Ureter (tissue), 1 donor: ENCODE measurements at places on chromosomes 5 and 9. TPM values are rescaled to one million over a fixed set of nuclear protein-coding genes. Genes with fewer than 3 reads are reported as not detected.

MPDZ gene
- 27.6 TPM for total RNA-seq

ADRA1B gene
- total RNA-seq: 0.23 TPM

BTNL3 gene
- not detected for total RNA-seq

RGS7BP gene
- 7.5 TPM for total RNA-seq

HSD17B3 gene
- not detected for total RNA-seq

SLCO6A1 gene
- not detected for total RNA-seq

PCDHB6 gene
- total RNA-seq: 1.6 TPM

BARHL1 gene
- not detected for total RNA-seq

ISL1 gene
- total RNA-seq: 0.49 TPM

DNA sequence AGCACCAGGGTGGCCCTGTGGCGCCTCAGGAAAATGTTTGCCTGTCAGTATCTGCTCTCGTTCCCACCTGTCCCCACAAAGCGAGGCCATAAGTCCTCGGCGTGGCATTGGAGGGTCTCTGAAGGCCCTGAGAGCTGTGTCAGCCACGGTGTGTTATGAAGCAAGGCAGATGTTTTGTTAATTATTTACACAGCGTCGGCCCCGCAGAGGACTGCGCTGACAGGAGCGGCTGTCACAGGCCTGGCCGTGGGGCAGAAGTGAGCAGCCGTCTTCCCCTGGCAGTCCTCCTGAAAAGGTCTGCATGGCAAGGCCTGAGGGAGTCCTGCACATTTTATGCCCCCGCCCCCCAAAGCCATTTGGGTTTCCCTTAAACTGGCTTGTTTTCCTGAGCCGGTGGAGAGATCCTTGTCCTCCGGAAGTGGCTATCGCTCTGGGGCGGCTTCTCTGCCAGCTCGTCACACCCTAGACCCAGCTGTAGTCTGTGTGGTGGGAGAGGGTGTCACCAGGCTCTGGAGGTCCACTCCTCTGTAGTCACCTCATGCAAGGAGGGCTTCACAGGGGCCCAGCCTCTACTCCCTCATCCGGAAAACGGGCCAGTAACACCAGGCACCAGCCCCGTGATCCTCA, 6.2 kb downstream of the NEK6 start:
- DNase-seq: no peak

- no peak for DNase-seq
Observed at GRCh38 chr5:30561771-30562170, 631.7 kb upstream of the CDH6 start.

DNA sequence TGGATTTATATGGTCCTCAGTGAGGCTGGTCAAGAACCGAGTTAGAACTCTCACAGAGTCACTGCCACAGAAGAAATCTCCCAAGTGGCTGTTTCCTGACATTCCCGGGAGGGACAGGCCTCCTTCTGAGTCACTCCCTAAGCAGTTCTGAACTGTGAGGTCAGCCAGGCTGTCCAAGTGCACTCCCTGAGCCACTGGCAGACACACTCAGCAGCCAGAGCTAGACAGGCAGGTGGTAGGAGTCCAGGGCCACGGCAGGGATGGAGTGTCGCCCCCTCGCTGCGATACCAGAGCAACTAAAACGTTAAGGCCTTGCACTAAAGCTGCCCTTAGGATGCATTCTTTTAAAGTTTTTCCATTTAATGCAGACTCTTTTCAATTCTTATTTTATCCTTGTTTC, 3.4 kb downstream of the IL4 start:
- DNase-seq: no peak

GRCh38 chr9:26723486-26723885, 169.1 kb downstream of the CAAP1 start:
- DNase-seq: no peak

DNA sequence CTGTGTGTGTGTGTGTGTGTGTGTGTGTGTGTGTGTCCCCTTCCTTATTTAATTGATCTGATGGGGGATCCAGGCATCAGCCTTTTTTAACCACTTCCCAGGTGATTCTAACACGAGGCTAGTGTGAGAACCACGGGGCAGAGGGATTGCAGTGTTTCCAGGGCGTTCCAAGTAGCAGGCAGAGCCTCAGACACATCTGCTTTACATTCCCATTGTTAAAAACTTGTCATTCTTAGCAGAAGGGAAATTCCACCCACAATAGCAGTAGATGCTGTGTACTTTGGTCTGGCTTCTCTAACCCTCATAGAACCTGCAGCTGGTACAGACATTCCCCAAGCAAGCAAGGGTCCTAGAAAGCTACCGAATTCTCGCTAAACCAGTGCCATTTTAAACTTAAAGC, 81.9 kb upstream of the SLC30A5 start:
- no peak for DNase-seq

GRCh38 chr5:136819526-136820302, 454.4 kb upstream of the TRPC7 start:
- DNase-seq: no peak

GRCh38 chr5:109246841-109247592, 162.8 kb downstream of the PJA2 start:
- DNase-seq: no peak

GRCh38 chr5:120771202-120771601, 307.1 kb downstream of the PRR16 start:
- DNase-seq: no peak

- DNase-seq: no peak
Observed at GRCh38 chr9:76658510-76659231, 105.6 kb upstream of the PCA3 start.

DNA sequence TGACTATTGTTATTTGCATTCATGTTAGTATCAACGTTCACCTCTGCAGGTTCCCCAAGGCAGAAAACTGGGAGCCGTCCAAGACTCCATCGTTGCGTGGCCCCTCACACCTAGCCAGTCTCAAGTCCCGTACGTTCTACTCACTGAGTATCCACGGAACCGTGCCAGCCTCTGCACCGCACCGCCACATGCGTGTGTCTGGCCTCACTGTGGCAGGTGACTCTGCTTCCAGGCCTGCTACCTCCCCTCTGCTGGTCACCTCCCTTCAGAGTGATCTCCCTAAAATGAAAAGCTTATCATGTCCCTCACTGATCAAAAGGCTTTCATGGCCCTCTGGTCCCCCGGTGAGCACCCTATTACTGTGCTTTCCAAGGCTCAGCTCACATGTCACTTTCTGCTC, 108.1 kb downstream of the GABBR2 start:
- DNase-seq: no peak

GRCh38 chr5:121573721-121574382, 277.8 kb upstream of the FTMT start:
- no peak for DNase-seq

DNA sequence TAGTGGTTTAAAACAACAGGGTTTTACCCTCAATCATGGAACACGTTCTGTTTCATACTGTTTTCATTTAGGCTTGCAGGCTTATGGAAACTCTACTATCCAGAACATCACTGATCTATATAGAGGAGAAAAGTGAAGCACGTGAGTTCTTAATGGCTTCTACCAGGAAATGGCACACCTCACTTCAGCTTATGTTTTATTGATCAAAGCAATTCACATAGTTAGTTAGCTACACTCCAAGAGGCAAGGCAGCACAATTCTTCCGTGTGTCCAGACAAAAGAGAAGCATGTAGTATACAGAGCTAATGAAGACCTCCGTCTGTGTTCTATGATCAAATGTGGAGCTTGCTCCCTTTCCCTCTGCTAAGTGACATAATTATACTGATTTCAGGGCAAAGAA, 353.3 kb upstream of the CD180 start:
- DNase-seq: no peak

- DNase-seq: no peak
Observed at GRCh38 chr5:28380167-28380566, 1341.8 kb upstream of the CDH9 start.

DNA sequence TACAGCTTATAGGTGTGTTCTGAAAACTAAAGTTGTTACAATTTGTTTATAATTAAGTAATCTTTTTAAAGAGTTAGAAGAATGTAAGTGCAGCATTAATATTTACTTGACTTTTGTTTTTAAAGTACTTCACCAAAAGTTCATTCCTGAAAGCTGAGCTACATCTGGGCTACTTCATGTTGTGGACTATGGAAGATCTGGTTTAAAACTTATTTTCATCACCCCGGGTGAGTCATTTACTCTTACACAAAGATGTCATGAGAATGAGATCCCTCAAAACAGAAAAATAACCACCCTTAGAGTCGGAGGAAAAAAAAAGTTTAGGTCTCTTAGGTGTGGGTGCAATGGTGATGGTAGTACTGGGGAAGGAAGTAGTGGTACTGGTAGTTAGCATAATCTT, 5.1 kb downstream of the POU5F2 start:
- DNase-seq: no peak

DNA sequence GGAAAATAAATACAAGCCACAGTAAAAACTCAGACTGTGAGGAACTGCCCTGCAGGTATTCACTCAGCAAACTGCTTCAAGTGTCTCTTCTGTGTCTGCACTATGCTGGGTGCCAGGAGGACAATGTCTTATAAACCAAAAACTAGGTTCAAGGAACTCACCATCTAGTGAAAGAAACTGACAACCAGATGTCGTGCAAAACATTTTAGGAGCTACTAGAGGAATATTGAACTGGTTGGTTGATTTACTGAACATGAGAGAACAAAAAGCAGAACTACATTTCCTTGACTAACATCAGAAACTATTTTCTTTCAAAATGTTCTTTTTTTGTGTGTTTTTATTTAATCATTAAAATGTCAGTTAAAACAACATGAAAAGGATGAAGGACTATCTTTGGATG, 35.2 kb downstream of the ZNF366 start:
- no peak for DNase-seq

GRCh38 chr5:40437452-40437861, 242.3 kb upstream of the PTGER4 start:
- no peak for DNase-seq

GRCh38 chr5:43073597-43074546, 33.8 kb upstream of the ANXA2R start:
- no peak for DNase-seq

- DNase-seq: no peak
Observed at GRCh38 chr5:44332285-44332971, 56.8 kb downstream of the FGF10 start.

DNA sequence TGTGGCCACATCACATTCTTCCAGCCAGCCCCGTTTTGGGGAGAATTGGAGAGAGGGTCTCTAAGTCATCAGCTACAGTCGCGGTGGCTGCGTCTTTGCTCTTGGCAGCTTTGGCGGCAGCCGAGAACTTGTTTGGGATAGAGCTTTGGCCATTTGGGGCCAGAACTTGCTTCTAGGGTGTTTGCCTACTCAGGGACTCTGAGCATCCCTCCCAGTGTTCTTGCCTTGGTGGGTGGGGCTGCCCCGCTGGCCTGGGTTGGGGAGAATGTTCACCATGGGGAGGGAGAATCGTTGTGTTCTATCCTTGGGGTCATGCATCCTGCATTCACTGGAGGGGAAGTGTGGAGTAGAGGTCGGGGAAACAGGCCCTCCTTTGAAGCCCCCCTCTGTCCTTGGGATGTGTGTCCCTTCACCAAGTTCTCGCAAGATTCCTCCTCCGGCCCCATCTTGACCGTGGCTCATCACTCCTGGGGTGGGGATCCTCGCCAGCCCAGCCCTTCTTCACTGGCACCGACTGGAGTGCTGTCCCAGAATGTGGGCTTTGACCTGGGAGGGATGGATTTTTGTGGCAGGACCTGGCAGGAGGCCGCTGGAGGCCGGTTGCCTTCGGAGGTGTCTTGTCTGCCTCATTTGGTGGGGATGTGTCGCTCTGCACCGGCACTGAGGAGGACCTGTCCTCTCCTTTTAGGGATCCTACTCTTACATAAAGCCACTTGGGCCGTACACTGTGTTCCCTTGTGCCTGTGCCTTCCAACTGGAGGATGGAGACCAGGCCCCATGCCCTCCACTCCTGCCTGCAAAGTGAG, 3.5 kb downstream of the PHF2 start:
- DNase-seq: no peak

- DNase-seq: no peak
Observed at GRCh38 chr9:93205896-93206575, 22.1 kb downstream of the WNK2 start.

- no peak for DNase-seq
Observed at GRCh38 chr5:131810510-131811249, 13.9 kb upstream of the FNIP1 start.

DNA sequence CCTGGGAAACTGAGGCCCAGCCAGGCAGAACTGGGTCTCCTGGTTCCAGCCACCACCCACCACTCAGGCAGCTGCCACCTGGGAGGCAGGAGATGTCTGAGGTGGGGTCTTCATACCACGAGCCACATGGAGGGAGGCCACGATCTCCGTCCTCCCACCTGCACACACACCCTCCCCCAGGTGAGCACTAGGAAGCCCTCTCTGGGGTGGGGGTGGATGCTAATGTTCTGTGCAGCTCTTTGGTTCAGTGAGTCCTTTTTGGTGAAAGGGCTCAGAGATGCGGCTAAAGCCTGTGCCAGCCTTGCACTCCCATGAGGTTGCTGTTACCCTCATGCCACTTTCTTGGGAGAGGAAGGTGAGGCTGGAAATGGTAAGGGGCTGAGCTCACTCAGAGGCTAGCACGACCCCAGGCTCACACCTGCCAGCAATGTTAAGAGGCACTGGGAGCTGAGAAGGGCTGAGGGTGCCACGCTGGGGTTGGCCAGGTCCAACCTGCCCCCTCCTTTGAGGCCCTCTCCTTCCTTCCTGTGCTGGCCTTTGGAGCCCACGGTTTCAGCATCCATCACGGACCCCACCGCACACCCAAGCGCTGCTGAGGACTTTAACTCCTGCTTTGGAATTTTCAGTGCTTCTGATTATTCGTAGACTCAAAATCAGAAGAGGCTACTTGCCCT, 26.6 kb upstream of the OBP2B start:
- DNase-seq: peak; percentile 29

DNA sequence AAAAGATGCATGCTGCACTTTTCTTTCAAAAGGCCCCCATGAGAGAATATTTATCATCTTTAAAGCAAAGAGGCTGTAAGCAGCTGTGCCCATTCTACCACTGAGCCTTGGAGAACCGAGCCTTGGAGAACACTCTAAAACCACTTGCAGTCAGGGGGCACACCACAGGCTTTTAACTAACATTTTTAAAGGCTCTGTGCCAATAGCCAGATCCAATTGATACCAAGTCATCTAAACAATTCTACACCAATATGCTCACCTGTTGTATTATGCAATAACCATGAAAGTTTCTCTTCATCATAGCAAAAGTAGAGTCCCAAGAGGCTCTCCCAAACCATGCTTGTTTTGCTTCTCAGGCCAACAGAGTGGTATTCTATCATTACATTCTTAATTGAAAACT, 1090.5 kb upstream of the SEMA6A start:
- no peak for DNase-seq

DNA sequence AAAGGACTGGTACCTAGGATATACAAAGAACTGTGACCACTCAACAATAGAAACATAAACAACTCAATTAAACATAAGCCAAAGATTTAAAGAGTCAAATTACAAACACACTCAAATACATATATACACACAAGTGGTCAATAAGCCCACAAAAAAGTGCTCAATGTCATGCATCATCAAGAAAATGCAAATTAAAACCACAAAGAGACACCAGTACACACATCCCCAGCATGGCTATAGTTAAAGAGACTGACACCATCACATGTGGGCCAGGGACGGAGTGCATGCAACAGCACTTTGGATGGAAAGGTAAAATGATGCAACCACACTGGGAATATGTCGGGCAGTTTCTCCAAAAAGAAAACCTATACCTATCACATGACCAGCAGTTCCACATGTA, 89.7 kb downstream of the CAAP1 start:
- no peak for DNase-seq

DNA sequence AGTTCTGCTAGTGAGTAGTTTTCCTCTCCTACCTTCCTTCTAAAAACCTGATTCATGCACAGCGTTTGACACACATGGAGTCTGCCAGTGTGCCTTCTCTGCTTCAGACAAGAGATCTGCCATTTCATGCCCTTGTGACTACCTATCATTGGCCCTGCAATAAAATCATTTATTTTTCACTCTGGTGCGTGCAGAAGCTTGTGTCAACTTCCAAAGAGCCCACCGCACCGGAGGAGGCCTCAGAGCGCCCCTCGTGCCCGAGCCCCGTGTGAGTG, 13.7 kb downstream of the HNRNPH1 start:
- DNase-seq: no peak
